Endodermal cell (in vitro differentiated cells): ENCODE measurements at places on chromosomes 6 and 20.

DNA sequence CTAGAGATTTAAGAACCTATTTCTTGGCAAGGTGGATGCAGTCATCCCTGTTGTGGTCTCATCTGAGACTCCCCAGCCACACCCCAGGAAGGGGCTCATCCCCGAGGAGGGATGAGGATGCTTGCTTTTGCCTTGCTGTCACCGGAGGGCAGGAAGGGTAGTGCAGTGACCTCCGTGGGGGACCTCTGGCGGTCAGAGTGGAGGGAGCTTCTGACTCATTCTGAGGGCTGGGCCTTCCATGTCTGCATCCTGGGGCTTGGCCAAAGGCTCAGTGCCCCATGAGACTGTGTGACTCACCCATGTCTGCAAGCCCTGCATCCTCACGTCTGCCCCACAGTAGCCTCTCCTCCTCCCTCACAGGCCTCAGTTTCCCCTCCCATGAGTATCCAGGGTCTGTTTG, 38.7 kb downstream of the UQCC2 start:
- DNase-seq = peak; percentile 88

- no peak for DNase-seq
Observed at GRCh38 chr6:82408952-82409431, 45.4 kb downstream of the TPBG start.

DNA sequence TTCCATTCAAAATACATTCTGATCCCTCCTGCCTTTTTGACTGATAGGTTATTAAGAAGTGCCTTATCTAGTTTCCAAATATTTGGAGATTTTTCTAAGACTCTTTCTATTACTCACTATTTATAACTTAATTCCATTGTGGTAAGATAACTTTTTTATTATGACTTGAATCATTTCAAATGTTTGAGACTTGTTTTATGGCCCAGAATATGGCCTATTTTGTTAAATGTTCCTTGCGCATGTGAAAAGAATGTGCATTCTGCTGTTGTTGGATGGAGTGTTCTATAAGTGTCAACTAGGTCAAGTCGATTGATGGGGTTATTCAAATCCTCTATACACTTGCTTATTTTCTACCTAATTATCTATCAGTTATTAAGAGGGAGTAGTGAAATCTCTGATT, 13.1 kb upstream of the TCP11 start:
- no peak for DNase-seq

GRCh38 chr6:44269178-44269920, 901 bp upstream of the TMEM151B start:
- DNase-seq = no peak

GRCh38 chr6:31178143-31179041, 7.9 kb upstream of the POU5F1 start:
- peak; percentile 34 for DNase-seq

DNA sequence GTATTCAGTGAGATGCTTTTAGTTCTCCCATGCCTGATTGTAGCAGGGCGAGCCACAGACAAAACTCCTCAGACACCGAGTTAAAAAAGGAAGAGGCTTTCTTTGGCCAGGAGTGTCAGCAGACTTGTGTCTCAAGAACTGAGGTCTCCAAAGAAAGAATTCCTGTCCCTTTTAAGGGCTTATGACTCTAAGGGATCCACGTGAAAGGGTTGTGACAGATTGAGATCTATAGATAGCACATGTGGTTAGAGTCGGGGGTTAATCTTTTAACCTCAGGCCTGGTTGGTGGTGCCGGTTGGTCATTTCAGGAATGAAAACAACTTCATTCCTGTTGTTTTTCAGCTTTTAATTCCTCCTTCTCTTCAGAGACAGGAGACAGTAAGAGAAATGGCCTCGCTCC, 168.8 kb upstream of the GRIK2 start:
- no peak for DNase-seq

GRCh38 chr20:57772349-57772964, 62.6 kb upstream of the PMEPA1 start:
- DNase-seq = peak; percentile 81
